Left kidney (tissue), 8 donors: ENCODE measurements at places on chromosomes 12 and 14. TPM values are rescaled to one million over a fixed set of nuclear protein-coding genes. Genes with fewer than 3 reads are reported as not detected.

Gene CLEC4A
- 3.5 TPM for polyA plus RNA-seq

Gene GPR132
- polyA plus RNA-seq = 0.33 TPM

Gene ARHGAP9
- 2.6 TPM for polyA plus RNA-seq

Gene SPX
- polyA plus RNA-seq = 13.8 TPM

Gene RASAL1
- 6.3 TPM for polyA plus RNA-seq
